ENCODE measurements at places on chromosomes 1 and 21.

DNA sequence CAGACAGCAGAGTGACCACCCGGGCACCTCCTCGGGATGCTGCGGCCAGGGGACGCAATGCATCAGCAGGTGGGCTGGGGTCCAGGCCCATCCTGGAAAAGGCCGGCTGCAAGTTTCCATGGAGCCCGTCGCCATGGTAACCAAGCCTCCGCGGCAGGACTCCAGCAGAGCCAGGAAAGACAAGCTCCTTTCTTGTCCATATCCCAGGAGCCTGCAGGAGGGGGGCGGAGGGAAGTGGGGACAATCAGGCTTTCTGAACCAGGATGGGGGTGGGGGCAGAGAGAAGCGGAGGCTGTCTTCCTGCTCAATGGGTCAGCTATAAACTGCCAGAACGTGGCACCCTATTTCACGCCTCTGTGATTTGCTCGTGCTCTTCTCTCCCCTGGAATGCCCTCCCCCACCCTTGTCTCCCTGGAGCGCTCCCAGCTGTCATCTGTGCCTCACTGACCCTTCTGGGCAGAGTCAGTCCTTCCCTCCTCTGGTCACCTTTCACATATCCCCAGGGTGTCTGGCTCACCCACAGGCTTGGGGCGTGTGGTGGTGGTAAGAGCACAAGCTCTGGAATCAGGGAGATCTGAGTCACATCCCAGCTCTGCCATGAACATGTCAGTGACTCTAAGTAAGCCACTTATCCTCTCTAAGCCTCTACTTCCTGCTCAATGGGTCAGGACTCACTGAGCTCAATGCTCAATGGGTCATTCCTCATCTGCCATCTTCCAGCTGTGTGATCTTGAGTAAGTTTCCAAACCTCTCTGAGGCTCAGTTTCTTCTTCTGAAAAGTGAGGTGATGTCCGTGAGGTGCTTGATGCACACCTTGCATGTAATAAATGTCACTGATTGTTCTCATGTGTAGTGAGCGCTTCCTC is 58.9 kb upstream of the LAPTM5 start:
- no peak for DNase-seq

DNA sequence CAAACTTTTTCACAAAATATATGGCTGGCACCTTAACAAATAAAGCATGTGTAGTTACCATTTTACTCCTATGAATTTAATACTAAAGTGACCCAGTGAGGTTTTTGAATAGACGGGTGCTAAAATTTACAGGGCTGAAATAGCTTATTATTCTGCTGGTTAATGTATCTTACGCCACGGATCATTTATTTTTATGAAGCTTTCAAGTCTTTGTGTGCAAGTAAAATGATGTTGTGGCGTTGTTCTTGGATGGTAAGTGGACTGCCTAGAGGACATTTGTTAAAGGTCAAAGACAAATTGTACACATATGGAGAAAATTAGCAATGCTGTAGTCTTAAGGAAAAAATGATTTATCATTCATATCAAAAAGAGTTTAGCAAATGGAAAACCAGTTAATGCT is 22.8 kb downstream of the INSL5 start:
- DNase-seq = peak; percentile 47

- no peak for DNase-seq
Observed at GRCh38 chr1:79587229-79587628, 580.7 kb upstream of the ADGRL4 start.

GRCh38 chr1:82299056-82299455 is 498.3 kb downstream of the ADGRL2 start:
- no peak for DNase-seq

- no peak for DNase-seq
Observed at GRCh38 chr1:88111816-88112215, 572.3 kb upstream of the PKN2 start.

GRCh38 chr1:221031458-221032203 is 152.4 kb downstream of the HLX start:
- no peak for DNase-seq

GRCh38 chr1:211641942-211642341 is 33.5 kb downstream of the NEK2 start:
- no peak for DNase-seq

- DNase-seq = no peak
Observed at GRCh38 chr1:246772686-246773085, 48.5 kb downstream of the SCCPDH start.

- no peak for DNase-seq
Observed at GRCh38 chr1:56576880-56577405, 2.4 kb downstream of the PLPP3 start.

GRCh38 chr1:180912801-180913565 is at the start of gene KIAA1614:
KIAA1614 (plus strand) TSS chr1:180912897; CDS start chr1:180913244, 347 bp downstream.
- no peak for DNase-seq

DNA sequence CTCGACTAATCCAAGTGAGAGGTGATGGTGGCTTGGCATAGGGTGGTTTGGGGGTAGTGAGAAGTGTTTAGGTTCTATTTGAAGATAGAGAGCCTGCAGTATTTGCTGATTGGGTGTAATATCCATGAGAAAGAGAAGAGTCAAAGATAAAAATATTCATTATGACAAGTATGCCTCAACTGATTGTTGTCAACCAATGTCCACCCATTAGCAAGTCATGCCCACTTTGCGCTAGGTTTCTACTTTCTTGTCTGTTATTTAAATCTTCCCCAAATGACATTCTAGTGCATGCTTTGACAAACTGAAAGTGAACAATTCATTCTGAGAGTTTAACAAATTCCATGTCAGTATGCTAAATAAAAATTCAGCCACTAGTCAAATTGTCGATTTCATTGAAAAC is 3.8 kb upstream of the XCL1 start:
- DNase-seq = no peak

DNA sequence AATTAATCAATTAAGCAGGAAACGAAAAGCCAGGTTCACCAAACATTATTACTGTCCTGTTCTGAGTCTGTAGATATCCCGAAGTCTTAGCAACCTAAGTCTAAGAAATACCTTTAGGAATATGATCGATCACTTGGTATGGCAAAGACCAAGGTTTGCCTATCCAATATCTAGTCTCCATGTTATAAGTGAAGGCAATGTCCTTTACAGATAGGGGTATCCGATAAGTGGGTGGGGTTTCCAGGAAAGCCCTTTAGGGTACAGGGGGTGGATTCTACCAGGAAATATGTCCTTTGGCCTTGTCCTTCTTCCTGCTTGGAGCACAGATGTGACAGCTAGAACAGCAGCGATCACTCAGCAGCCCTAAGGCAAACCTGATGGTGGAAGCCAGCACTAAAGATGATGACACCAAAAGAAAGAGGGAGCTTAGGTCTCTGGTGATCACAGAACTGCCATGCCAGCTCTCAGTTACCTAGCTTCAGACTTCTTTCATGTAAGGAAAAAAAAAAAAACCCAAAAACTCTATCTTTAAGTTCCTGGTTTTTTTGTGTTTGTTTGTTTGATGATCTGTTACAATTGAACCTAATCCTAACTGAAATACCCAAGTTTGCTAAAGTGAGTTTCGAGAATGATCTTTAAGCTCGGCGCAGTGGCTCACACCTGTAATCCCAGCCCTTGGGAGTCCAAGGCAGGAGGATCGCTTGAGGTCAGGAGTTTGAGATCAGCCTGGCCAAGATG is 40.8 kb downstream of the DSTYK start:
- DNase-seq = no peak

GRCh38 chr1:211318576-211319280 is 7.9 kb upstream of the TRAF5 start:
- no peak for DNase-seq

GRCh38 chr1:57164584-57164983 is 198.8 kb upstream of the C8B start:
- DNase-seq = no peak

DNA sequence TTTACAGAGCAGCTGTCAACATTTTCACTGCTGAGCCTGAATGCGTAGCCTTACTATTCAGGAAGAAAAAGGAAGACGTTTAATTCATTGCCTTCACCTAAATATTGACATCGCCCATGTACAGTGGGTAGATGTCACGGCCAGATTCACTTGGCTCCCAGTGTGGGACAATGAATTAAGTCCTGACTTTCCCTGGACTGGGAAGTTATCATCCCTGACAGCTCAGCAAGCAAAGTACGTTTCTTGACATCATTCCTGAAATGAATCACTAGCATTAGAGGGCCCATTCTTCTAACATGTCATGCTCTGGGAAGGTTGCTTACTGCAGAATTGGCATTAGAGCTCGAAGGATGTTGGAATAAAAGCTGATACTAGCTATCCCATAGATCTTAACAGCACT is 37.8 kb downstream of the LRRC53 start:
- no peak for DNase-seq

GRCh38 chr1:177983077-177983476 is 13.2 kb upstream of the SEC16B start:
- no peak for DNase-seq

GRCh38 chr1:8423692-8424538 is 106.0 kb downstream of the SLC45A1 start:
- DNase-seq = no peak

GRCh38 chr1:99252630-99253029 is 11.7 kb upstream of the PLPPR4 start:
- DNase-seq = no peak

- no peak for DNase-seq
Observed at GRCh38 chr1:116529199-116529631, 41.6 kb downstream of the CD58 start.

DNA sequence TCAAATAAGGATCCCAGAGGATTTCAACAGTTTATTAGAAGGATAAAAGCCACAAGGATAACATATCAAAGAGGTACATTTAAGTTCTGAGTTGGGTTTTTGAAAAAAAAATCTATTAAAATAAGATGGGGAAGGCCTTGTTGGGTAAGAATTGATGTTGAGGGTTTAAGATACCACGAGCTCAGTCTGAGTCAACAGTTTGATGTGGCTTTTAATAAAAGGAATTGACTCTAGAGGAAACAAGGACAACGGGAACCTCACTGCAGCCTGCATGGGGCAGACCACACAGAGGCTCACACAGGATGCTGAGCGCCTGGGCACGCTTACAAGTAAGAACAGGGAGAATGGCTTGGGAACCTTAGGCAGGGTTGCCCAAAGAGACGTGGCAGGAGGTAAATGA is 107.5 kb downstream of the TIAM1 start:
- no peak for DNase-seq

DNA sequence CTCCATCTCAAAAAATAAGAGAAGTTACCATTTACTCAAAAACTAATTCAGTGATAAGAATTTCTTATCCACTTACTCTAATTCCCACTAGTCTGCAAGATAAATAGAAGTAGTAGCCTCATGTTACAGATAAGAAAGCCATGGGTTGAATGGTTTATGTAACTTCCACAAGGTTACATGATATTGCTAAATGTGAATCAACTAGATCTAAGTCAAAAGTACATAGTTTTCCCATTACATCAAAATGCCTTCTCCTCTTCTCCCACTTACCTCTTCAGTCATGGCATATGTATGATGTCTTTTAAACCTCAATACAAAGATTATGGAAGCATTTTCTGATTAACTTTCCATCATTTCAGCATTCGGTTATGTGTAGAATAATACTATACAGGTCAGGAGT is 108.5 kb downstream of the ASH1L start:
- DNase-seq = no peak

GRCh38 chr1:8938232-8938999 is 7.3 kb upstream of the CA6 start:
- DNase-seq = no peak

- no peak for DNase-seq
Observed at GRCh38 chr1:210250665-210250997, 18.0 kb downstream of the SERTAD4 start.

DNA sequence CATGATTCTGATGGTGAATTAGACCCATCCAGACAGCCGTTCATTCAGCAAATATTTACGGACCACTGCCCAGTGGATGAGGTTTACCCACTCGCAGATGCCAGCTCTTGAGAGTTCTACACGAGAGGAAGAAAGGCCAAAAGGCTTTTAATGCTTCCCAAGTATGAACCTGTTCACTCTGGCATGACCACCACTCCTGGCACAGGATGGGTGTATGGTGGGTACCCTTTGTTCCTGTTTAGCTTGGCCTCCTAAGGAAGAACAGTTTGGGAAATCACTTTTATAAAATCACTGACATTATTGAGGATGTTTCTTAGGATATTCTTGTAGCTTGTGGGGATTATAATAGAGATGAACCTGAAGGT is 67.2 kb downstream of the HMGB4 start:
- DNase-seq = peak; percentile 4

GRCh38 chr1:91661121-91661520 is 160.5 kb downstream of the CDC7 start:
- no peak for DNase-seq

DNA sequence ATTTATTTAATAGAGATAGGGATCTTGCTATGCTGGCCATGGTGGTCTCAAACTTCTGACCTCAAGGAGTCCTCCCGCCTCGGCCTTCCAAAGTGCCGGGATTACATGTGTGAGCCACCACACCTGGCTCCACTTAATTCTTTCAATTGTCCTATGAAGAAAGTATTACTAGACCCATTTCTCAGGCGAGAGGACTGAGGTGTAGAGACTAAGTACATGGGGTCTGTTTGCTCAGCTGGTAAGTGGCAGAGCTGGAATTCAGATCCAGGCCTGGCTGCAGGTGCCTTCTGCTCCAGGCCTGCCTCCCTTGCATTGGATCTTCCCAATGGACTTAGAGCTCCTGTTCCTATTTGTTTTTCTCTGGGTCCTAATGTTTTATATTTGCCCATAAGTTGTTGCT is 55.5 kb downstream of the HTR6 start:
- DNase-seq = no peak

- no peak for DNase-seq
Observed at GRCh38 chr1:221437926-221438325, 304.0 kb downstream of the DUSP10 start.

DNA sequence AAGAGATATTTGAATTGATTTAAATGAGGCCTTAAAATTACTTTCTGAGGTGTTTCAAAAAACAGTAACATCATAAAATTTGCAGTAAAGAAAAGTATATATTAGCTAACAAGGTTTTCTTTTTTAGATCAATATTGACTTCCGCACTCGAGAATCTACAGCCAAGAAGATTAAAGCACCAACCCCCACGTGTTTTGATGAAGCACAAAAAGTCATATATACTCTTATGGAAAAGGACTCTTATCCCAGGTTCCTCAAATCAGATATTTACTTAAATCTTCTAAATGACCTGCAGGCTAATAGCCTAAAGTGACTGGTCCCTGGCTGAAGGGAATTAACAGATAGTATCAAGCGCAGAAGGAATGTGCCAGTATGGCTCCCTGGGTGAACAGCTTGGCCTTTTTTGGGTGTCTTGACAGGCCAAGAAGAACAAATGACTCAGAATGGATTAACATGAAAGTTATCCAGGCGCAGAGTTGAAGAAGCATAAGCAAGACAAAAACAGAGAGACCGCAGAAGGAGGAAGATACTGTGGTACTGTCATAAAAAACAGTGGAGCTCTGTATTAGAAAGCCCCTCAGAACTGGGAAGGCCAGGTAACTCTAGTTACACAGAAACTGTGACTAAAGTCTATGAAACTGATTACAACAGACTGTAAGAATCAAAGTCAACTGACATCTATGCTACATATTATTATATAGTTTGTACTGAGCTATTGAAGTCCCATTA is 3.6 kb downstream of the RGS1 start:
- DNase-seq = no peak
